Adipocyte (in vitro differentiated cells): ENCODE measurements at places on chromosomes 7 and 10.

DNA sequence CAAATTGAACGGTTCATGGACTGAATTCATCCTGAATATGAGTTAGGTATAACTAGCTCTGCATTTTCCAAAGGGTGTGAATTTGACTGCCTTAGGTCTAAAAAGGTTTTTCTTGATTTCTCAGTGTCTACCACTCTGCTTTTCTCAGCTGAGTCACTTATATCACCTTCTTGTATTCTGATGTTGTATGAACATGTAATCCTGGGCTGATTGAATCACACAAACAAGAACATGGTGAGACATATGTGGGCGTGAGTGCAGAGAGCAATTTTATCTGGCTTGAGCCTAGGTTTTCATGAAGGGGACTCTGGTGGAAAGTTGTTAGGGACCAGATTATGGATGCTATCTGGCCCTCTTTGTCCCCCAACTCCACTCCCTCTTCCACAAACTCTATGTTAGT lies 239.8 kb downstream of the SUGCT start:
- DNase-seq: no peak

GRCh38 chr7:37068038-37068437 lies 343.7 kb upstream of the AOAH start:
- DNase-seq: no peak

- DNase-seq: no peak
Measured at GRCh38 chr10:131678171-131678570, 222.6 kb upstream of the PPP2R2D start.

GRCh38 chr10:93392121-93392520 lies 90.0 kb downstream of the MYOF start:
- no peak for DNase-seq

DNA sequence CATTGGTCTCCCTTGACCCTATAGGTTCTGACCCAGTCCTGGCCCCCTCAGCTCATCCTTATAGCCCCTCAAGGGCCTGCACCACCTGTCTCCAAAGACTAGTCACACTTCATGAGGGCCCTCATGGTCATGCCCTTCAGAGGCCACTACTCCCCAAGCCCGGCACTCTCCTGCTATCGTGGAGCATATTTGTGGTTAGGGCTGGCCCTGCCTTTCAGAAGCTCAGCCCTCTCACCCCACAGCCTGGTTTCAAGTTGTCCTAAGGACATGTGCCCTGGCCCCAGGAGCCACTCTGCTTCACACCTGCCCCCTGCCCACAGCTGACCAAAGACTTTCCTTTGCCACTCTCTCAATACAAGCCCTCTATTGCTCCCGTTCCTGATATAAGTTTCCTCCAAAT lies 60.3 kb upstream of the LBX1 start:
- no peak for DNase-seq

GRCh38 chr7:15686295-15686956 lies at the start of gene MEOX2:
Gene MEOX2, minus strand, starts transcription at chr7:15686683. Its CDS starts 281 bp downstream, at chr7:15686402.
- peak; percentile 69 for DNase-seq

DNA sequence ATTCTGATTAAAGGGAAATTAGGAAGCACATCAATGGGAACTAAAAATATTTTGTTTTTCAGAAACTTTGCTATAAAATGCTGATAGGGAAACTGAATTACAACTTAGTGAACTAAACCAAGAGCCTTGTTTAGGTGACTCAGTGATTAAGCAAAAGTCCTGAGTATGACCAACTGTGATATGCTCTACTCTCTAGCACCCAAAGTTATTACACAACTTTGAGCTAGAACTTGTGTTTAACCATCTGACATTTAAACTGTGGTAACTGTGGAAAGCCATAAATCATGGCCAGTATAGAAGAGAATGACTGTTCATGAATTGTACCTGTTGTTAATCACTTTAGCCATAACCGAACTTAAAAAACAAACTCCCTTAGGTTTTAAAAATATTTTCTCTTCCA lies 127.4 kb downstream of the ZNF365 start:
- peak; percentile 22 for DNase-seq

- no peak for DNase-seq
Measured at GRCh38 chr7:50664937-50665336, 99.7 kb upstream of the DDC start.

- no peak for DNase-seq
Measured at GRCh38 chr10:122466951-122467381, 5.6 kb downstream of the HTRA1 start.

- no peak for DNase-seq
Measured at GRCh38 chr7:130021105-130021834, 29.9 kb downstream of the ZC3HC1 start.

DNA sequence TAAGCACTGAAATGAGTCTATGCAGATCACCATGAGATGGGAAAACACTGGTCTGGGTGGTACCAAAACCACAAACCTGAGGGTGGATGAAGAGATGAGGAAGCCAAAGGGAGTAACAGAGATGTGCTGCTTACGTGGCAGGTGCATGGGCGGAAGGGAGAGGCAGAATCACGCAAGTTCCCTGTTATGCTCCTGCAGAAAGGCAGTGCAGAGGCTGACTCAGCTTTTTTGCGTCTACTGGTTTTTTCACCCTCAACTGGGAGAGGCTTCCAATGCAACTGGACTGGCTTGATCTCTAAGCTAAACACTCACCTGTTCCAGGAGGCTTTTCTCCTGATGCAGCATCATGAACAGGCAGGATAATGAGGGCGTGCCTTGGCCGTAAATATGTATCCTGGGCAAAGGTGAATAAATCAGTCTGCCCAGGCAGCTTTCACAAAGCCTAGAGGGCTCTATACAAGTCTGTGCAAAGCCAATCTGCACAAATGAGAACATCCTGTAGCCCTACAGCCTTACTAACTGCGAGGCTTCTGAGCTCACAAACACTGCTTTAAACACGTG lies 95.4 kb upstream of the AFAP1L2 start:
- no peak for DNase-seq

GRCh38 chr10:120505866-120506265 lies 48.8 kb downstream of the PLPP4 start:
- DNase-seq: no peak

- DNase-seq: no peak
Measured at GRCh38 chr10:64635906-64636305, 1114.7 kb downstream of the REEP3 start.

- DNase-seq: no peak
Measured at GRCh38 chr7:129886818-129887186, 66.0 kb downstream of the UBE2H start.

DNA sequence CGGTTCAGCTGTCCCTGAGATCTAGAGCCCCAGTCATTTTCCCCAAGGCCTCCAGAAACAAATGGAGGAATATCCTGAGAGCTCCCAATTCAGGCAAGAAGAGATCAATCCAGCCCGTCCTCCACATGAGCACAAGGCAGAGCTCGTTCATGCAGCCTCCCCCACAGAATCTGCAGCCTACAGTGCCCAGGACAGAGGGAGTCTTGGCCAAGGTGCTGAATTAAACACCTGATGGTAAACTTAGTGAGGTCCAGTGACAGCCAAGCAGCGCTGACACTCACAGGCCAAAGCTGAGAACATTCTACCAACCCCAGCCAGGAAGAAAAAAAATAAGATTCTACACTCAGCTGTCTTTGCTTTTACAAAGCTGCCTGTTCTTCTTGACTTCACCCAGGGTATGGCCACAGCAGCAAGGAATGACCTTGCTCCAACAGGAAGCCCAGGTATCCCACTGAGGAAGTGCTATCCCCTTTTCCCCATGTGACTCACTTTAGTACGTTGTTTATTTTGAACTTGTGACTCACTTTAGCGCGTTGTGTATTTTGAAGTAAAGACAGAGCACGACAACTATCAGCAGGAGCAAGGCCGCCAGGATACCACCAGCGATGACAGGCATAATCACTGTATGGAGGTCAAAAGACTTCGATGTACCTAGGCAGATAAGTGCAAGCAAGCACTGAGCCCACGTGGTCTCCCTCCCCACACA lies 4.4 kb upstream of the CUZD1 start:
- DNase-seq: no peak

- no peak for DNase-seq
Measured at GRCh38 chr7:42688056-42688371, 223.9 kb downstream of the C7orf25 start.

- no peak for DNase-seq
Measured at GRCh38 chr10:43006490-43006889, 70.4 kb upstream of the RET start.

DNA sequence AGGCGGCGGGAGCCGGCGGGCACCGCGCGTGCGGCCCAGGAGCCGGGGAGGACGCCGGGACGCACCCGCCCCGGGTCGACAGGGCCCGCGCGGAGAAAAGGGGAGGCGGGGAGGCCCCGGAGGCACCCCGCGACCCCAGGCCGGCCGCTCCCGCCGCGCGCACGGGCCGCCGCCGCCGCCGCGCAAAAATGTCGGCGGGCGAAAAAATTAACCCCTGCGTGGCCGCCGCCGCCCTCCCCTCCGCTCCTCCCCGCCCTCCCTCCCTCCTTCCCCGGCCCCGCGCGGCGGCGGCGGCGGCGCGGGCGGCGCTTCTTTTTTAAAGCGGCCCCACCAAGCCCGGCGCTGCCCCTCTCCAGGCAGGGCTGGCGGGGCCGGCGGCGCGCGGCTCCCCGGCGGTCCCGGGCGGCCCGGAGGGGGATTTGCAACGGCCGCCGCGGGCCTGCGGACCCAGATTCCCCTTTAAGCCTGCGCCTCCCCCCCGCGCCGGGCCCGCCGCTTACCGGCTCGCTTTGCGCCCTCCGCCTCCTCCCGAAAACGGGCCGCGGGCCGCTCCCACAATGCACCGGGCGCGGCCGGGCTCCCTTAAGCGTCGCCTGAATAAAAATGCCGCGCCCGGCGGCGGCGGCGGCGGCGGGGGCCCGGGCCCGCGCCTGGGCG lies 465 bp downstream of the SEPHS1 start:
- peak; percentile 93 for DNase-seq

DNA sequence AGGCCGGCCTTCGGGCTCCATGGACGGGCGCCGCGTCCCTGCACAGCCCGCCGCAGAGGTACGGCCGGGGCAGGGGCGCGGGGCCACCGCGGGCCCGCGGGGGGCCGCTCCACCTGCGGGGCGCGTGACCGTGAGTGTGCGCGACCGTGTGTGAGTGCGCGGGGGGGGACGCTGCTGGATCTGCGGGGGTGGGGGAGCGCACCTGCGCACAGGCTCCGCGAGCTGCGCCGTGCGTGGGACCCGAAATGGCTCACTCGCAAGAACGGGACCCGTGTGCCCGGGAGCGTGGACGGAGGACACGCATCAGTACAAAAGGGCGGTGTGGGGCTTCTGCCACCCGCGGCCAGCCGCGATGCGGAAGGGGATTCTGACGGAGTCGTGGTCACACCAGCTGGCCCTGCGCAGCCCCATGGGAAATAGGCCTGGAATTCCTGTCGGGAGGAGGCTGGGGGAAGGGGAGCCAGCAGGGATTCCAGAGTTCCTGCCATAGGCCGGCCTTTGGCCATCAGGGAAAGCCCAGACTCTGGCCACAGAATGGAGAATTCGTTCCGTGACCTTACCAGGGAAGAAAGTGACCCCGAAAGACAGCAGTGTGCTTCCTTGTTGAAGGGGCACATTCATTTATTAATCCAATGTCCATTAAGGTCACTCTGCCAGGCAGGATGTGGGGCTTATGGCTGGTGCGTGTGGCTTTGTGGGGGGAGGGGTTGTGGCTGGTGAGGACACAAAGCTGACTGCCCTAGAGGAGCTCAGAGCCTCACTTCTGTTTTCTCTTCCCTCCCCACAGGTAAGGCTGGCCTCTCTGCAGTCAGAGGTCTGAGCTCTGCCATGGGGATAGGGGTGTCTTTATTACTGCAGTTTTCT lies 494 bp downstream of the REPIN1 start:
- DNase-seq: peak; percentile 73

DNA sequence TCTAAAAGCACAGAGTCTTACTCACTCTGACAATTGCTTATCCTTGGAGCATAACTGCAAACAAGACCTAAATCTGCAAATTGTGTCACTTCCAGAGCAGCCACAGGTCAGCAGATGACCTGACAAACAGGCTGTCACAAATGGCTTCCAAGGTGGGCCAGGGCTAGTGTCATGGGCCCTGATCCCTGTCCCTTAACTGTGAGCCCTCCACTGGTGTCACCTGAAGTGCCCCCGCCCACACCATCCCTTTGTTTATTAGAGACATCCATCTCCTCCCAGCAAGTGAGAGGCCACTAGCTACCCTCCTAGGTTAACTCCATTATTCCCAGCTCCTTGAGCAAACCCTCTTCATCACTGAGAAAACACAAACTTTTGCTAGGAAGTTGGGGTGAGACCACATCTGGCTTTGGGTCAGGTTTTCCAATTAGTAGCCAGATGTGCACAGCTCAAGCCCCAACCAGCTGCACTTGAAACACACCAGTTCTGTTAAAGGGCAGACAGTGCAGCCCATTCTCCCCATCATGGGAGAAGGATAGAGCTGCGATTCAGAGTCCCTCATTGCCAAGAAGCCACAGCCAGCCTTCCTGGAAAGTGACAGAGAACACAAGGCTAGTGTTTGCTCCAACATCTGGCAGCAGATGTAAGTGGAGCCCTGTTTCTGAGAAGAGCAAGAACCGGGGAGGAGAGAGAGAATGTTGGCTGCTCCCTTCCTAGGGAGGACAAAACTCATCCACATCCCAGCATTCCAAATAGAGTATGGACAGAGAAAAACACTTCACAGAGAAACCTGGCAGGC lies 75.7 kb upstream of the NANOS1 start:
- DNase-seq: peak; percentile 15

- peak; percentile 10 for DNase-seq
Measured at GRCh38 chr10:43749940-43750552, 101.4 kb upstream of the ZNF32 start.

- no peak for DNase-seq
Measured at GRCh38 chr7:36286226-36286625, 103.4 kb upstream of the ANLN start.

DNA sequence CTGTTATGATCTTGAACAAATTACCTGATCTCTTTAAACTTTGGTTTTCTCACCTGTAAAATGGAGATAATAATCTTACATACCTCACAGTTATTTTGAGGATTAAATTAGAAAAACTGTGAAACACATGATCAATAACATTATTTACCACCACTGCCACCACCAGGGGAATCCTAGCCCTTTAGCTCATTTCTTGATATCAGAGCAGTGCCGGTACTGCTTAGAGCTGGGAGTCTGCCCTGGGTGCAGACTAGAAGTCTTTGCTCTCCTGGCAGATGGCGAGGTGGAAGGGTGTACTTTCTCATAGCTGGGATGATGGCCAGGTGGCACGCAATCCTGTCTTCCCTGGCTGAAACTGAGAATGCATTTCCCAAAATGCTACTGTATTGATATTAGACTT lies 12.7 kb upstream of the EFCAB10 start:
- DNase-seq: no peak

- DNase-seq: no peak
Measured at GRCh38 chr10:130301021-130301892, 165.1 kb downstream of the GLRX3 start.

- DNase-seq: no peak
Measured at GRCh38 chr10:79045566-79046175, 23.1 kb upstream of the ZMIZ1 start.

DNA sequence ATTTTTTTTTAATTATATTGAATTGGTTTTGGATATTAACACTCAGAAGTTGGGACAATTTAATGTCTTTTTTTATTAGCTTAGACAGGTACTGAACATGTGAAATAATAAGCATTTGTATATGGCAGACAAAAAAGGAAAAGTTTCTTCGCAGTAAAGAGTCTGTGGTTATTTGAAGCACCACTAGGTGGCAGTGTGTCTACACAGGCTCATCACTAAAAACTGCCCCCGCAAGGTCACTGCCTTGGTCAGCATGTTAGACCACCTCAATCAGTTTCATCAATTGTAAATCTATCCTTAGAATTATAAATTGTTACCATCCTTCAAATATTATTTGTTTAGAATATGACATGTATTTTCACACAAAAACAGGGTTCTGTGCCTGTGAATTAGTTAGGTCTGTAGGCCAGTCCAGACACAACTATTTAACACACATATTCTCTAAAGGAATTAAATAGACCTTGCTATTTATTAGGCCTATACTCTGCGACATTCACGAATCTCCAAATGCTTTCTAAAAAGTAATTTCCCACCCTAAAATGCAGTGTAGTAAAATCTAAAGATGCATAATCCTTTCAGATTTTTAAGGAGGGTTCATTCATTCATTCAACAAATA lies 17.0 kb downstream of the PNLIPRP3 start:
- DNase-seq: peak; percentile 50
